Nephron progenitor cell (in vitro differentiated cells): ENCODE measurements at places on chromosomes 16 and 17.

- DNase-seq = peak; percentile 12
These were observed 154.2 kb upstream of the CDH8 start for GRCh38 chr16:62190426-62190825.

- peak; percentile 28 for DNase-seq
These were observed 591 bp downstream of the PSMD7 start for GRCh38 chr16:74297145-74297665.

GRCh38 chr17:74077231-74077630, 126.2 kb upstream of the RPL38 start:
- DNase-seq = no peak

DNA sequence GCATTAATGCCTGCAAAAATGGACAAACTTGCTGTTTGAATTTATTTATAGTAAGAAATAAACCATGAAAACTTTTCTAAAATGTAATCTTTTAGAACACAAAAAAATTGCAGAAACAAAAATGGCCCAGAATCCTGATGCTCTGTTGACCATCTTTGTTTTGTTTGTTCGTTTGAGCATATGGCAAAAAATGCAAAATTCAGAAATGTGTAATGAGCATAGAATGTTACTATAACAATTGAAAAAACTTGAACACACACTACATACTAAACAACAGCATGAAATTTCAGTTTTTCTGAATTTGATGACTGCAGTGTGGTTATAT, 1.1 kb upstream of the KPNA2 start:
- no peak for DNase-seq

DNA sequence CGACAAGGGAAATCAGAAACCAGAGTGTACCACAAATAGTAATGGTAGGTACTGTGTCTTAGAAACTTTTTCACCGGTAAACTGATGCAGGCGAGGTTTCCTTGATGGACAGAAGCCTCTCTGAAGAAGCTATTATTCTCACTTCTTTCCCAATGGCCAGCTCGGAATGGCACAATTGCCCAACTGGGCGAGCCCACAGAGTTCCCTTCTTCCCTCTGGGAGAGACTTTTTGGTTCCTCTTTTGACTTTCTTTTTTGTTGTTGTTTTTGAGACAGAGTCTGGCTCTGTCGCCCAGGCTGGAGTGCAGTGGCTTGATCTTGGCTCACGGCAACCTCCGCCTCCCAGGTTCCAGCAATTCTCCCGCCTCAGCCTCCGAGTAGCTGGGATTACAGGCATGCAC, 16.9 kb downstream of the SLC43A2 start:
- no peak for DNase-seq

- no peak for DNase-seq
These were observed 8.7 kb downstream of the ZNF276 start for GRCh38 chr16:89729863-89730593.

- no peak for DNase-seq
These were observed 74.6 kb downstream of the SYCE1L start for GRCh38 chr16:77273815-77274214.

GRCh38 chr16:3799354-3799753, 81.2 kb downstream of the CREBBP start:
- DNase-seq = no peak

GRCh38 chr17:76432712-76433336, 20.1 kb downstream of the UBE2O start:
- DNase-seq = no peak

DNA sequence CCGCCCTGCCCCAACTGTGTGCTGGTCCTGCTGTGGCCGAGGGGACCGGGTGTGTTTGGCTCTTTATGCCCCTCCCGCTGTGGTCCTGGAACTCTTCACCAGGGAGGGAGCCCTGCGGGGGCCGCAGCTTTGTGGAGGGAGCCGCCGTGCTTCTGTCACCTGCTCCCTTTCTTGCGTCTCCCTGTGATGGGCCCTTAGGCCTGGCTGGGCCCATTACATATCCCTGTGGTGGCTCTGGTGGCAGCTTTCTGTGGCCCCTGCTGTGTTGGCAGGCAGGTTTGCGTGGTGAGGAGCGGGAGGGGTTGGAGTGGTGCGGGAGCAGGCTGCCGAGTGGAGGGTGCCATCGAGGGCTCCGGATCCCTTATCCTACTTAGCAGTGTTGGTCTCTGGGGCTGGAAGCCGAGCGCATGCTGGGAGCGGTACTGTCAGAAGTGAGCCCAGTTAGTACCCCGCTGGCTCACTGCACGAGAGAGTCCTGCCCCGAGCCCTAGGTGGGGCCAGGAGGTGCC, 60.4 kb downstream of the PDPK1 start:
- no peak for DNase-seq

DNA sequence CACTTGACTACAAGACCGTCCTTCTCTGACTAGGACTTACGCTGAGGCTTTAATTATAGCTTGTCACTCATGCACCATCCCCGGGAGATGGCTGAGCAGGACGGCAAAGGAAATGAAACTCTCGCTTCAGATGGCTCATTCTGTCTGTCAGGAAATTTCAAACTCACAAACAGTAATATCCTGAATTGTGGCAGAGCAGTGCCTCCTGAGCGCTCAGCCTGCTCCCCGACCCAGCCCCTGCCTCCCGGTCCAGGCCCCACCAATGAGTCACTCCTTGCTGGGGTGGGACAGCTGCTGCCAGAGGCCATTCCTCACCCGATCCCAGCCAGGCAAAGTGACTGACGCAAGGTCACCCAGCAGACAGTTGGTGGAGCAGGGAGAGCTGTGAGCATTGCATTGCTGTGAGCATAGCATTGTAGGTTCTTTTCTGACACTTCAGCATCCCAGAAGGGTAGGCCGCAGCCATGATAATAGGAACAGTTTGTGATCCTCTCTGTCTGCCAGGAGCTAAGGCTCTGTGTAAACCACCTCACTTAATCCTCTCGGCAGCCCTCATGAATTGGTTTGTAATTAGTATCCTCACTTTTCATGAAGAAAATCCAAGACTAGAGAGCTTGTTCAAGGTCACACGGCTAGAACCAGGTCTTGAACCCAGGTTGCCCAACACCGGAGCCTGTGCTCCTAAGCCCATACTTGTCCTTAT, 20.9 kb downstream of the CCDC182 start:
- DNase-seq = no peak

DNA sequence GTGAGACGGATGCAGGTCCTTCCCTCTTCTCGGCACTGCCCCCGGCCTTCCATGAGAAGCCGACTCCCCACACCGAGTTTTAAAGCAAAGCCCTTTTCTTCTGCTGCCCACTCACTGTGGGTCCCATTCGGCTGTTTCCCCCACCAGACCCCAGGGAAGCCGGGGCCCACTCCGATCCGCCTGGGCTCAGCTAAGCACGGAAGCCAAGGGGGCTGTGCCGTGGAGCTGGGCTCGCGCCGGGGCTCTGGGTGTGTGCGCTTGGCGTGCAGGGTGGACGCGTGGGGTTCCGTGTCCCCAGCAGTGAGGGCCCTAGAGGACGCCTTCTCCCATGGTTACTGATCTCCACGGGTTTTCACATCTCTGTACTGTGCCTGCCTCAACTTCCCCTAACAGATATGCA, 68.5 kb downstream of the KLHDC4 start:
- DNase-seq = no peak

DNA sequence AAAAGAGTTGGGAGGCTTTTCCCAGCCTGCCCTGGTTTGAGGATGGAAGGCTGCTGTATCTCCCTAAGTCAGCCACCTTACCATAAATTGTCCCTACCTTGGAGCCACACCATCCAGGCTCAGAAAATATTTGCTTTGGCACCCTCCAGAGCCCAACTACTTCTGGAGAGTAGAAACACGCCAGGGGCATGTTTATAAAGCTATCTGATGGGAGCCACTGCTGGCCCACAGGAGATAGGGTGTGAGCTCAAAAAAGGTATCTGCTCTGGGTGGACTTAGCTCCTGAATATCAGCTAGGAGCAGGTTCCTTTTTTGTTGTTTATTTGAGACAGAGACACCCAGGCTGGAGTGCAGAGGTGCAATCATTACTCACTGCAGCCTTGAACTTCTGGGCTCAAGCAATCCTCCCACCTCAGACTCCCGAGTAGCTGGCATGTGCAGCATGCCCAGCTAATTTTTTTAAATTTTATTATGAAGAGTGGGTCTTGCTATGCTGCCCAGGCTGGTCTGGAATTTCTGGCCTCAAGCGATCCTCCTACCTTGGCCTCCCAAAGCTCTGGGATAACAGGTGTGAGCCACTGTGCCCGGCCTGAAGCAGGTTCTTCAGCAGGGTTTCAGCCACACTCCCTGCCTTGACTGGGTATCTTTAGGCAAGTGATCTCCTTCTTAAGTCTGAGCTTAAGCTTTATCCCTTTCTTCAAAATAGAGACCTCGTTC, 147.1 kb downstream of the SALL1 start:
- DNase-seq = no peak

DNA sequence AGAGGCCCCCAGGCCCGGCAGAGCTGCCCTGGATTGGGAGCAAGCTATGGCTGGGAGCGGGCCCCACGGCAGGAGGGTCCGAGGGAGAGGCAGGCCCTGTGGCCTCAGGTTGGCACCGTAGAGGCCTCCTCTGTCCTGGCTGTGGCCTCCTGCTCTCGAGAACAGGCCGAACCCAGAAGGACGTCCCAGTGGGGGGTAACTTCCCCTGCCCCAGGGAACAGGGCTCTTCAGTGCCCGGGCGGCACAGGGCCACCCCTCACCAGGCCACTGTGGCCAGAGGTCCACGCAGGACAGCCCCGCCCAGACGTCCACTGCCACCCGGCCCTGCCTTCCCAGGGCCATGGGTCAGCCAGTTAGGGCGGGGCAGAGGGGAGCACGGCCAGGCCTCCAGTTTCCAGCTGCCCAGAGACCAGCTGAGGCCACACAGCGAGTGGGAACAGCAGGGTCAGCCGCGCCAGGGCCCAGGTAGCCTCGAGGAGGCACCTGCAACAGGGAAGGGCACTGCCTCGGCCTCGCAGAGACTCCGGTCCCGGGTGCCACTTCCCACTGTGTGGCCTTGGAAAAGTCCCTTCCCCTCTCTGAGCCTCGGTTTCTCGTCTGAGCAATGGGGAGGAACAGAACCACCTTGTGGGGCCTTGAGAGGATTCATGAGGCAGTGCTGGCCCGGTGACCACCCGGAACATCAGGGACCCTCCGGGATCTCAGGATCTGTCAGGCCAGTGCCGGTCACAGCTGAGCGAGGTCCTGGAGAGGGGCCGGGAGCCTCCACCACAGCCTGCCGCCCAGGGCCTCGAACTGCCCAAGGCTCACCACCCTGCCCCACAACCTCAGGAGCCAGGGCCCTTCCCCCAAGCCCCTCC, 32.0 kb downstream of the ZNF469 start:
- DNase-seq = no peak

GRCh38 chr17:50094753-50095619, at the start of gene PDK2:
Gene PDK2 (plus strand): TSS chr17:50095351. CDS start chr17:50095436, 85 bp downstream.
- peak; percentile 91 for DNase-seq

DNA sequence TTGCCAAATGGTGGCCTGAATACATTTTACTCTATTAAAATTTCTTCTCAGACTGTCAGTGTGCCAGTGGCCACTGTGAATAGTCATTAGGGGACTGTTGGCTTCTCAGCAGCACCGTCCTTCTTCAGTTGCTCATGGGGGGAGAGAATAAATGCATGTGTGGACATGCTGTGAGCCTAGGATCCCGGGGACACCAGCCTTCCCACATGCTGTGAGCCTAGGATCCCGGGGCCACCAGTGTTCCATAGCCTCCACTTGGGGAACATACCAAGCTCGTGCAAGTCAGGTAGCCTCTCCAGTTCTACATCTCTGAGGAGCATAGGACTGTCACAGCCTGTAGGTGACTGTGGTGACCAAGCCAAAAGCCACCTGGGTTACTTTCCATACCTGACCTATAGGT, 51.5 kb downstream of the BANP start:
- no peak for DNase-seq

- DNase-seq = peak; percentile 76
These were observed 3.0 kb upstream of the CHD3 start for GRCh38 chr17:7885367-7886226.

DNA sequence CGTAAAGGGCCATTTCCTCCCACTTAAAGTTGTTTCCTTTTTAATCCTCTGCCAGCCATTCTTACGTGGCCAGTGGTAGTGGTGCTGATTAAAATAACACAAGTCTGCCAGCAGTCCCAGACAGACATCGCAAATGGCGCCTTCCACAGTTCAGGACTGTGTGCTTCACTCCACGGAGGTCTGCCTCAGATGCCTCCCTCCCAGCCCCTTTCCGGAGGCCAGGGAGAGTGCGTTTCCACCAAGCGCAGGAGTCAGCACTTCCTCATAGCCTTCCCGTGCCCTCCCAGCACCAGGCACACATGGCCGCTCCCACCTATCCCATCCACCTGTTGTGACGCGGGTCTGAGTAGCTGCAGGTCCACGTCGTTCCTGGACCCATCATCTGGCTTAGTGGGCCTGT, 205.6 kb downstream of the RPTOR start:
- no peak for DNase-seq

GRCh38 chr17:49069585-49070273, 62.8 kb upstream of the B4GALNT2 start:
- no peak for DNase-seq

- DNase-seq = no peak
These were observed 4.2 kb upstream of the GAA start for GRCh38 chr17:80097127-80097621.

- DNase-seq = no peak
These were observed 7.0 kb upstream of the RBFOX3 start for GRCh38 chr17:79617740-79618382.

DNA sequence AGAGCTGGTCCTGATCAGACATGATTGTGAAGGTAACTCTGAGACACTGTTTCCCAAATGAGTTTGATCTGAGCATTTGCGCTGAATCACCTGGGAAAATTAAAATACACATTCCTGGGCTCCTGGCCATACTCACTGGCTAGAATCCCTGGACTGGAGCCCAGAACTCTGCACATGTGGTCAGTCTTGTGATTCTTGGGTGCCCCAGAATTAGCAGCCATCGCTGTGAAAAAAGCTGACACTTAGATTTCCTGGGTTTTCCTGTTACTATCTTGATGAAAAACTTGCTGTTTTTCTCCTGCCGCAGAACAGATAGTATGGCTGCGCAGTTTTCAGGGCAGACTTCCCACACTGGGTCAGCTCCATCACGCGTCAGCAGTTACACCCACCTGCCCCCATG, 24.6 kb downstream of the NECAB2 start:
- DNase-seq = no peak

- no peak for DNase-seq
These were observed 4.1 kb downstream of the ASIC2 start for GRCh38 chr17:33288954-33289353.

DNA sequence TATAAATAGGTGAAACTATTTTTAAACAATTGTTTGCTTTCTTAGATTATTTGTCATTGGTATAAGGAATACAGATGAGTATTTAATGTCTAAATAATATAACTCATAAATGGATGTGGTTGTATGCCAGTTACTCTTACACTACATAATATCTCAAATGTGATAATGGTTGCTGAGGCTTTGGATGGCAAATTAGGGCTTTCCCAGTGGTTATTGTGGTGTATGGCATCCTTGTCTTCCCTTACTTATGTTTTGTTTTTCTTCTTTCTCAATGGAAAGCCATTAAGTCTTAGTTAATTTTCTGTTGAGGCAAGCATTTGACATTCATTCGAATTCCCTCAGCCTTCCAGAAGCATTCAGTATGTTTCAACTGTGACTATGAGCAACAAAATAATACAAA, 10.5 kb downstream of the OMG start:
- DNase-seq = no peak

GRCh38 chr16:24971718-24972117, 43.5 kb downstream of the ARHGAP17 start:
- DNase-seq = no peak
